Upper lobe of right lung (tissue), 1 donor: ENCODE measurements at places on chromosomes 5 and 9. TPM values are rescaled to one million over a fixed set of nuclear protein-coding genes. Genes with fewer than 3 reads are reported as not detected.

The CCNJL gene
- total RNA-seq = 16.6 TPM

DNA sequence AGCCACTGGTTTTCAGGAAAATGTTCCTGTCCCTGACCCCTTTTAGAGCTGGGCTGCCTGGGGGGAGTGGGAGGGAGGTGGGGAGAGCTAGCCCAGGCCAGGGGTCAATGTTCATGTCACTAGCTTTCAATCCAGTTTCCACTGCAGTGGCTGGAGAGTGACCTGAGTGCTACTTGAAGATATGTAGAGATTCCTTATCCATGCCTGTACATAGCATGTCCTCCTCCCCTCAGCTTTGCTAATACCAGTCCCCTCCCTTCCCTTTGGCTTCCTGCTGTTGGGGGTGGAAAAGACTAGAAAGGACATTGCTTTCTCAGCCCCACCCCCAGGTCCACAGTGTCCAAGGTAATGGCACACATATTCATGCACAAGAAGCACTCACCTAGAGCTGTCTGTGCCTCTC is 7.8 kb downstream of the DNAJB5 start:
- DNase-seq = no peak
- H3K4me3 ChIP-seq = no peak overlapping the region
- H3K27ac ChIP-seq = no peak overlapping the region
- peaks cover 7% of the 10 kb centered on the region for H3K36me3 ChIP-seq
- H3K27me3 ChIP-seq = no peaks in the 10 kb centered on the region

The IL4 gene
- total RNA-seq = not detected

DNA sequence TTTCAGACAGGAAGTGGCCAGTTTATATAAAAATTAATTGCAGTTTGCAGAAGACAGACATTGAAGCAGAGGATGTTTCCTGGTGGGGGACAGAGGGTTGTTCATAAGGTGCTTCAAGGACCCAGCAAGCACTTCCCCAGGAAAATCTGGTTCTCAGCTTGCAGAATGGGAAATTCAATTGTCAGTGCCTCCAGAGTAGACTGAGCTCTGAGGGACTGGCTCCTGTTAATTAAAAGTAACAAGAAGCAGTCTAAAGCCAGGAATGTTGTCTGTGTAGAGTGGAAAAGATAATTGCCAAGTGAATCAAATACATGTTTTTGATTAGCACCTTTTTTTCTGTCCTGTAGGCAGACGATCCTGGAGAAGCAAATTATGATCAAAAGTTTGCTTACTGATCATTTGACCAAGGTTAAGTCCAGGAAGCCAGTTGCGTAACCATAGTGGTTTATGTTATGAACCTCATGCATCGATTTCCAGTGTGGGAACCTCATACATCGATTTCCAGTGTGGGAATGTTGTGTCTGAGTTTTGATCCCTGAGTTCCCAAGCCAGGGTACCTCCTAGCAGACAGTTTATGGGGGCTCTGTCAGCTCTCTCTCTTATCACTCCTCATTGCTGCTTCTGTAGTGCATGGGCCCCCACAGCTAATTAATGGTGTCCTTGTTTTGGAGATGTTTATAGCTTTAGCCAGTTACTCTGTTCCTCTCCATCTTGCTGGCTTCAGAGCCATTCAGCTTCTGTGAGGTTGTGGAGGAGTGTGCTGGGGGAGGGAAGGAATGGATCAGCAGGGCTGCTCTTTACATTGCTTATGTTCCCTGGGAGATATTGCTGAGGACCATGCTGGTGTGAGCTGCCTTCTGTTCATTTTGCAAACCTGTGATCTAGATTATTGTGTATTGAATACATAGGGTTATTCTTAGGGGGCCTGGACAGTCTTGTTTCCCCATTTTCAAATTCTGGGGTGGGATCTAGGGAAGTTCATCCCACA is 17.1 kb downstream of the MSANTD3 start:
- H3K4me3 ChIP-seq = no peak overlapping the region
- H3K4me1 ChIP-seq = peaks cover 8% of the 10 kb centered on the region
- H3K27ac ChIP-seq = no peak overlapping the region
- H3K36me3 ChIP-seq = no peaks in the 10 kb centered on the region
